ENCODE measurements at places on chromosomes 6 and 20.

- no peak for DNase-seq
These were observed 678.6 kb downstream of the MAFB start for GRCh38 chr20:40010483-40010882.

DNA sequence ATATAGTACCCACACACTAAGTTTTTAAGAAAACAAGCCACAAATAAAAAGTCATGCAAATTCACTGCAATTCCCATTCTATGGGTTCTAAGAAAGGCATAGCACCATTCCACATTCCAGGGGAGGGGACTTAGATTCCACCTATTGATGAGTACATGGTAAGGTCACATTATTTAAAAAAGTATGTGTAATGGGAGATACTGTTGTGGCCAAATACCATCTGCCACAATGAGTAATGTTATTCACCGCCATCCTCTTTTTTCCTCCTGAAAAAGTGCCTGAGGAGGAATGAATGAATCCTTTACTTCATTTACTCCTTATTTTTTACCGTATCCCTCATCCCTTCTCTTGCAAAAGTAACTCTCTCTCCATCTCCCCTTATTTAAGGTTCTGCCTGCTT, 27.0 kb upstream of the ADGRF1 start:
- no peak for DNase-seq

- no peak for DNase-seq
These were observed 260.3 kb upstream of the SPTLC3 start for GRCh38 chr20:12748359-12748994.

- DNase-seq = no peak
These were observed 23.4 kb upstream of the RANBP9 start for GRCh38 chr6:13735031-13735430.

GRCh38 chr6:168645326-168645725, 204.3 kb downstream of the SMOC2 start:
- DNase-seq = no peak

GRCh38 chr6:136186363-136186762, 63.7 kb downstream of the MTFR2 start:
- no peak for DNase-seq

GRCh38 chr6:95815389-95816056, 200.3 kb upstream of the FUT9 start:
- no peak for DNase-seq

DNA sequence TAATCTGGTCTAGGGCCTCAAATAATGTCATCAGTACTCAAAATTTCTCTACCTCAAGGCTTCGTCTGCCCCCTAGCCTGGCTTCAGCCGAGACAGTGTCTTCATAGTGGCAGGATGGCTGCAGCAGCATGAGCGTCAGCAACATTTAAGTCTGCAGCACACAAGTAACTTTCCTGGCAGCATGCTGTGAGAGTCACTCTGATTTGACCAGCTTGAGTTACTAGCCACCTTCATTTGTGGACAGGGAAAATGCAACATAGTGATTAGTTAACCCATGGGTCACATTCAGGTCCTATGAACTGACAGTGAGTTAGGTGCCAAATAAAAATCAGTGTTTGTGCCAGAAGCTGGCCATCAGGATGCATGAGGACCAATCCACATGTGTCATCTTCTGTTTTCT, 209.9 kb upstream of the SLC35B3 start:
- no peak for DNase-seq

DNA sequence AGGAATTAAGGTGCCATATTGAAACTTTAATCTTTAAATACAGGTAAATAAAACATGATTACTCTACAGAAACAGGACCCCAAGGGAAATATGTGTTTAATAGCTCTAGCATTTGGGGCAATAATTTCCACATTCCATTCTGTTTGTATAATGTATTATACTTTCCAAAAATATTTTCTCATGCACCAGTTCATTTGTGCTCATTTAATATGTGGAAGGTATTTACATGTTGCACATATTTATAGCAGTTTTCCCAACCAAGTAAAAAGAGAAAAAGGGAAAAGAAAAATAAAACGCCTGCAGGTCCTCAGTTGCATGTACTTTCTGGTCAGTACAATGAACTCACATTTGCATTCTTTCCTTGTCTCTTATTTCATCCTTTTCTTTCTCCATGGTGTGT, 129.5 kb upstream of the SULF2 start:
- DNase-seq = no peak

- no peak for DNase-seq
These were observed 46.9 kb upstream of the POPDC3 start for GRCh38 chr6:105226598-105227294.

GRCh38 chr20:37452236-37452635, 68.8 kb upstream of the NNAT start:
- no peak for DNase-seq

- no peak for DNase-seq
These were observed 336.0 kb downstream of the RFPL4B start for GRCh38 chr6:112683106-112683505.

- DNase-seq = no peak
These were observed 766 bp downstream of the OLIG3 start for GRCh38 chr6:137493218-137494038.

- no peak for DNase-seq
These were observed 35.7 kb downstream of the TRAM2 start for GRCh38 chr6:52541135-52541534.

GRCh38 chr20:43942667-43943285, 28.1 kb downstream of the TOX2 start:
- no peak for DNase-seq

- DNase-seq = no peak
These were observed 211.0 kb downstream of the WDR27 start for GRCh38 chr6:169490830-169491229.

DNA sequence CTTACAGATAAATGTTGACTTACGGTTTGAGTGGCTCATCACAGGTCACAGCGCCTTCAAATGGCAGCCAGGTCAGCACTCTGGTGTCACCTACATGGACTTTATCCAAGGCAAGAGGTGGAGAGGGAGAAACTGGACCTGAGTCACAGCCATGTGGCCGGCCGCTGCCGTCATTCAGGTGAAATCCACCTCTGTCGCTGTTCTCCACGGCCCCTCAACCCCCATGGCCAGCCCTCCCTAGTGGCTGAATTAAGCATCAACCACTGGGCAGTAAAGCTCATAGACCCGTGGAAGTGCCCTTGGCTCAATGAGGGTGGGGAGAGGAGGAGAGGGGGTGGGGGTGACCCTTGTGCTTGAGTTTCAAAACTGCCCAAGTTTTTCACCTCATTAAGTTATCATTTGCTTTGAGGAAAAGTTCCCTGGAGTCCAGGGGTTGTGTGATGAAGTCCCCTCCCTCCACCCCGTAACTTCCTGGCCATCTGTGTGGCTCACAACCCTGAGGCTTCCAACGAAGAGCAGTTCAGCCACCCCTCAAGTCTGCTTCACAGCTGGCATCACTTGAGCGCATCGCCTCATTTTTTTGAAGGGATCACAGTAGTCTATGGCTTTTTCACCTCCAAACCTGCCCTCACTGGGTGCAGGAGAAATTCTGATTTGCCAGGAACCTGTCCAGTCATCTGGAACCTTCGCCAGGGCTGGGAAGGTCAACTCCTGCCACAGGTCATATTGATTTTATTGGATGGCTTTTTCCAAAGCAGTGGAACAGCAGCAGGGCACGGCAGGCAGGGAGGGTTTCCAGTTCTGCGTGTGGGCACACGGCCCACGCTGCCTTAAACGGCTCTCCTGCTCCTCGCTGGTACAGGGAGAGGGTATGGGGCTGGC, 43.5 kb upstream of the APCDD1L start:
- DNase-seq = no peak

DNA sequence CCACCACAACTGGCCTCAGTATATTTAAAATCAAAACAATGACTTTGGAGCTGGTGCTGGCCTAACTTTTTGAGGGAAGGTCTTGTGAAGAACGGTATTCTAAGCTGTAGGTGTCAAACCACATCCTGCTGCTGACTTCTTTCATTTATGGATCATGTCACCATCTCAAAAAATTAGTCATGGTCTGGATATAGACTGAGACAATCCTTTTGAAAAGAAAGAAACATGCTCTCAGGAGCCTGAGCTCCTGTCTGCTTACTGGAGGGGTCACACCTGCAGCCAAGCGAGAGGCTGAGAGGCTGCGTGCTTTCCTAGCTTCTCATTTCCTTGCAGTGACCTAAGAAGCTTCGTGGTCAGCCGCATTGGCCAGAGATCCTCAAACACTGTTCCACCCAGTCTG, 55.2 kb downstream of the TIAM2 start:
- DNase-seq = peak; percentile 14

DNA sequence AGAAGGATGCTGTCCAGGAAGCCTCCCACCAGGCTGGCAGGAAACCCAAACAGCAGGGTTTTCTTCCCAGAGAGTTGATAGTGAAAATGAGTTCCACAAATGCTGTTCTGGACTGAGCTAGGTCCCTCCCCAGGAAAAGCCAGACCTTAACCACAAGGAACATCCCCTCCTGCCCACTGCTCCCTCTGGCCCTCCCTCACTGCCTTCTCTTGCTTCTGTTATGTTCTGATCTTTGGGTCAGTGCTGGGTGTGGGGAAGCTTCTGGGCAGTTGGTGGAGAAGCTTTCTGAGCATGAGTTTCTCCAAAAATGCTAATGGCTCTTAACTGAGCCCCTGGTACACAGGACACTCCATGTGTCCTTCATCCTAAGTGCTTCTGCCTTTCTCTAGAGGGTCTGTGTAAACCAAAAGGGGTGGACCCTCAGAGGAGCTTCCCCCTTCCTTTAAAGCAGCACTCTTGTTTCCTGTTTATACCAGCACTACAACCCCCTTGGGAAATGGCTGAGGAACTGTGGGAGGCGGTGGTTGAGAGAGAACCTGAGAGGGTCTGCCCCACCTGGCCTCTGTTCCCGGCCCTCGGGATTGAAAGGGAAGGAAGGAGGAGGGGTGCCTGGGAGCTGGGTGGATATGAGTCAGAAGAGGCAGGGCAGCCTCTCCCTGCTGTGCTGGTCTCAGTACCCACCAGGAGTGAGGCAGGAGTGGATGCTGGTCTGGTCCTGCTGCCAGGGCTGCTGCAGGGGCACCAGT, 42.0 kb downstream of the CDS2 start:
- no peak for DNase-seq

- DNase-seq = no peak
These were observed 140.2 kb upstream of the AHI1 start for GRCh38 chr6:135637701-135638100.

- no peak for DNase-seq
These were observed 175.5 kb upstream of the FOXQ1 start for GRCh38 chr6:1136415-1136774.

DNA sequence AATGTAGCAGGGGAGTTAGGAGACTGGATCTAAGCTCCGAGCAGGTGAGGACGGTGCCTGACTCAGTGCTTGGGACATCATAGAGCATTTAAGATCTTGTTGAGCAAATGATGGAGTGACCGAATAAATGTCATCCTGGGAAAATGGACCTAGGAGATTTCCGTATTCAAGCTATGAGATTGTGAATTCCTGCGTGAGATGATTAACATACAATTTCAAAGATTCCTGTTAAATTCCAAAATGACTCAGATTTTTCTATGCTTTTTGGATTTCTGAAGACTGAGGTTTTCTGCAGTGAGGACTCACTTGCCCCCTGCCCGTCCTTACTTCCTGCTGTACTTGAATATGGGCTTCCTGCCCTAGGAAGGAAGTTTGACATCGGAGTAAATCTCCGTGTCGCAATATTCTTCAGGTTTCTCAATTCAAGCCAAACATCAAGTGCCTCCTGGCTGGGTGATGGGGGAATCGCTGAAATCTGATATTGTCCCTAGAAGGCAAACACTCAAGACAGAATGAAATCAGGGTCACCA, 5.2 kb downstream of the SYTL3 start:
- no peak for DNase-seq

DNA sequence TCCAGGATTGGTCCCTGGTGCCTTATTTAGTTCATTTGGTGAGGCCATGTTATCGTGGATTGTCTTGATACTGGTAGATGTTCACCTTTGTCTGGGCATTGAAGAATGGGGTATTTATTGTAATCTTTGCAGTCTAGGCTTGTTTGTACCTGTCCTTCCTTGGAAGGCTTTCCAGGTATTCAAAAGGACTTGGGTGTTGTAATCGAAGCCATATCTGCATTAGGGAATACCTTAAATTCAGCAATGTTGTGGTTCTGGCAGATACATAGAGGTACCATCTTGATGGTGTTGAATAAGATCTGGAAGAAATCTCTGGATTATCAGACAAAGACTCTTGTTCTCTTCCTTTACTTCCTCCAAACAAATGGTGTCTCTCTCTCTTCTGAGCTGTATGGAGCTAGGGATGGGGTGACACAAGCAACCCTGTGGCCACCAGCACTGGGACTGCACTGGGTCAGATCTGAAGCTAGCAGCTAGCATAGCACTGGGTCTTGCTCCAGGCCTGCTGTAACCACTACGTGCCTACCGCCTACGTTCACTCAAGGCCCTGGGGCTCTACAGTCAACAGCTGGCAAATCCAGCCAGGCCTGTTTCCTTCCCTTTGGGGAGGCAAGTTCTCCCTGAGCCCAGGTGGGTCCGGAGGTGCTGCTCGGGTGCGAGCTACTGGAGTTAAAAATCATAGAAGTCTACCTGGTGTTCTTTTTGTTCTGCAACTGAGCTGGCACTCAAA, 261.1 kb upstream of the CITED2 start:
- DNase-seq = no peak

DNA sequence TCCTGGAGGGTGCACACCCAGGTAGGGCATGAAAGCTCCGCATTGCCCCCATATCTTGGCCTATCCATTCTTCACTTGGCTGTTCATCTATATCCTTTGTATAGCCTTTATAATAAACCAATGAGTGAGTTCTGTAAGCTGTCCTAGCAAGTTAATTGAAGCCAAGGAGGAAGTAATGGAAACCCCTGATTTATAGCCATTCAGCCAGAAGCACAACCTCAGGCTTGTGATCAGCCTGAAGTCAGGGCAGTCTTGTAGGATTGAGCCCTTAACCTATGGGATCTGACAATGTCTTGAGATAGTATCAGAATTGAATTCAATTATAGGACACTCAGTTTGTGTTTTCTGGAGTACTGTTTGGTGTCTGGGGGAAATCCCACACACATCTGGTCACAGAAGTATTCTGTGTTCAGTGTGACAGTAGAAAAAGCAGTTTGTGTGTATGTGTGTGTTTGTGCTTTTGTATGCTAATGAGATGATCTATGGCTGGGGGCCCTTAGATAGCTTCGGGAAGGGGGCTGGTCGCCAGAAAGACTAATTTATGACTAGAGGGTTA, 5.7 kb downstream of the NT5E start:
- DNase-seq = no peak

GRCh38 chr6:89637960-89638319, 607 bp downstream of the LYRM2 start:
- no peak for DNase-seq

GRCh38 chr6:6616656-6617055, 28.1 kb downstream of the LY86 start:
- DNase-seq = no peak

GRCh38 chr6:2695454-2696095, 55.1 kb downstream of the MYLK4 start:
- DNase-seq = no peak

All from activated T-cell treated with anti-CD3 and anti-CD28 coated beads, Interleukin-2, amount 50 U/mL, for 4 hours (primary cell).